ENCODE measurements at places on chromosomes 2 and 18.

- no peak for DNase-seq
These were observed 2.8 kb upstream of the OSBPL6 start for GRCh38 chr2:178191511-178191910.

GRCh38 chr2:11542275-11542819 is 8.5 kb downstream of the GREB1 start:
- no peak for DNase-seq

GRCh38 chr2:10139536-10139935 is 17.0 kb downstream of the RRM2 start:
- no peak for DNase-seq

DNA sequence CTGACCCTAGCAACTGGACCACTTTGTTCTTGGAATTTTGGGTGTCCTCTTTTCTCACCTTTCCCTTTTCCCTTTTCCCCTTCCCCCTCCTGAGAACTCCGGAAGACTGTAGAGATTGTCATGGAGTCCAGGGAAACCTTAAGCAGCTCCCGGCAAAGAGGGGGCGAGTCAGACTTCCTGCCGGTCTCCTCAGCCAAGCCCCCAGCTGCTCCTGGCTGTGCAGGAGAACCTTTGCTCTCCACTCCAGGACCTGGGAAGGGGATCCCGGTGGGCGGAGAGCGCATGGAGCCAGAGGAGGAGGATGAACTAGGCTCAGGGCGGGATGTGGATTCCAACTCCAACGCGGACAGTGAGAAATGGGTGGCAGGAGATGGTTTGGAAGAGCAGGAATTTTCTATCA is 20.5 kb downstream of the SETBP1 start:
- no peak for DNase-seq

GRCh38 chr2:37569986-37570679 is 101.3 kb downstream of the CDC42EP3 start:
- no peak for DNase-seq

- DNase-seq = no peak
These were observed 482.6 kb downstream of the TSN start for GRCh38 chr2:122238006-122238559.

DNA sequence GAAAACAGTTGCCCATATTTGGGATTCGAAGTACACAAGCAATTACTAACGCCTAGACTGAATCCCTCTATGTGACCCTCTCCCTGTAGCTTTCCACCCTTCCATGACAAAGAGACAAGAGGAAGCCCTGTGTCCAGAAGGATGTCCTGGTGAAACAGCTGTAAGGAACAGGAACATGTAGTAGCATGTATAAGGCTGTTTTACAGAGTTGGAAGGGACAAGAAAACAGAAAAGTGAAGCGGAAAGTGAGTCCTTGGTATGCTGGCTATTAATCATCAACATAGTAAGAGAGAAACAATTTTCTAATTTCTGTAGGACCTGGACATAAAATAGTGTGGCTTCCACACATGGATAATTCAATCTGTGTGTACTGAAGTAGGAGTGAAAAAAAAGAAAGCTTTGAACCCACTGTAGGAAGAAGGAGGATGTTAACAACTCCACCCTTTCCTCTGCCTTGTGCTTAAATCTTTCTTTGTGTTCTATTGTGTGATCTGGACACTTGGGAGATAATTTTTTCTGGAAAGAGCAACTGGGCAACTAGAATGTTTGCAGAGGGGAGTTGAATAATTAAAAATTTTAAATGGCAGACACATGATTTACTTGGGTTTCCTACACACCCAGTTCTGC is 162.3 kb upstream of the ZSWIM2 start:
- DNase-seq = no peak

DNA sequence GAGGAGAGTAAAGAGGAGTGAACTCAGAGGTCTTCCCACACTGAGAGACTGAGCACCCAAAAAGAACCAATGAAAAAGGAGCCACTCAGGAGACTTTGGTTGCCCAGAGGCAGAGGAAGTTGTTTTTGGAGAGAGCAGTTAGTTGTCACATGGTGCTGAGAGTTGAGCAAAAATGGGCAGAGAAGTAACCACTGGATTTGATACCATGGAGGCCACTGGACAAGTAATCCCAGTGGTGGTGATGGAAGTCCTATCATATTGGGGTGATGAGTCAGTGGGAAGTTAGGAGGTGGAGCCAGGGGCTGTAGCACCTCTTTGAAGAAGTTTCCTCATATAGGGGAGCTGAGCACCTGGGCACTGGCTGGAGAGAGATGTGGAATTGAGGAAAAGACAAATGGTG is 235.8 kb downstream of the TPGS2 start:
- no peak for DNase-seq

DNA sequence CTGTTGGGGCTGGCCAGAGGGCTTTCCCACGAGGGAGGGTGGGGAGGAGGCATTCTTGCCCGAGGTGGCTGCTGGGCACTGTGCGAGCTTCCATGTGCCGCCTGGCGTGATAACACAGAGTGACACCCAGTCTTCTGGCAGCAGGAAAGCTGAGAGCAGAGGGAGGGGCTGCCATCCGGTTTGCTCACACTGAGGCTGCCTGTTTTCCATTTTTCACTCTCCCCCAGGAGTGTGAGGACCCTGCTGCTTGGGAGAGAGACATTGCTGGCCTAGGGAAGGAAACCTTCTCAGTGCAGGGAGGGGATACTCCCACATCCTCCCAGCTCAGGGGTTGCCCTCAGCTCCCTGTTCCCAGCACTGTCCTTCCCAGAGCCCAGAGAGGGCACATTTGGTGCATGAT is 73.1 kb downstream of the INHBB start:
- DNase-seq = no peak

- no peak for DNase-seq
These were observed 402.8 kb downstream of the RAD51AP2 start for GRCh38 chr2:17115466-17115865.

DNA sequence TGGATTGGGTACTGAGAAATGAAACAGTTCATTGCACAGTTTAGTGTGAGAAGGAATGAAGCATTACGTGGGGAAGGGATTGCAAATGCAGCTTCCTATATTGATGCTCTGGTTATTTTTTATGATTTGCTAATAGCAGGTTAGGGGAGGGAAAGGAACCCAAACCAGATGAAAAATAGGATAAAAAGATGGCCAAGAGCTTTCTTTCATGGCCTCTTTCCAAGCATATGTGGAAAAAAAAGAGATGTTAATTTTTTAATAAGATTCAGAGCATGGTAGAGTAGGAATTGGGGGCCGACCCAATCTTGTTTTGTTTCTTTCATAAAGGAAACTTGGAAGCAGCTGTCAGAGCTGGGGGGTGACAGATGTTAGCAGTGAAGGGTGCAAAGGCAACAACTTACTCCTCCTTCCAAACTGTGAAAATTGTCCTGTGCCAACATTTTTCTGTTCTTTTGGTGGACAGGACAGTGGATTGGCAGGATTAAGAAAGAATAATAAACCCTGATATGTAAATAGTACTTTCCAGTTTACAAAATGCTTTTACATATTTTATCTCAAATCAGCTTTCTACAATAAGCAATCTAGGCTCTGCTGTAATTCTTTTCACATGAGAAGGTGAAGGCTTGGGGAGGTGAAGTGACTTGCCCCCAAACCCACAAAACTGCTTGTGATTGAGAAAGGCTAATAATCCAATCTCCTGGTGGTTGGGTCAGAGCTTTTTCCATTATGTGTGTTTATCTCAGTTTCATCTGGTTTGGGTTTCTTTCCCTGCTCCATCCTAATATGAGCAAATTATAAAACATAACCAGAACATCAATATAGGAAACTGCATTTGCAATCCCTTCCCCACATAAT is 270.1 kb downstream of the ETAA1 start:
- peak; percentile 45 for DNase-seq

DNA sequence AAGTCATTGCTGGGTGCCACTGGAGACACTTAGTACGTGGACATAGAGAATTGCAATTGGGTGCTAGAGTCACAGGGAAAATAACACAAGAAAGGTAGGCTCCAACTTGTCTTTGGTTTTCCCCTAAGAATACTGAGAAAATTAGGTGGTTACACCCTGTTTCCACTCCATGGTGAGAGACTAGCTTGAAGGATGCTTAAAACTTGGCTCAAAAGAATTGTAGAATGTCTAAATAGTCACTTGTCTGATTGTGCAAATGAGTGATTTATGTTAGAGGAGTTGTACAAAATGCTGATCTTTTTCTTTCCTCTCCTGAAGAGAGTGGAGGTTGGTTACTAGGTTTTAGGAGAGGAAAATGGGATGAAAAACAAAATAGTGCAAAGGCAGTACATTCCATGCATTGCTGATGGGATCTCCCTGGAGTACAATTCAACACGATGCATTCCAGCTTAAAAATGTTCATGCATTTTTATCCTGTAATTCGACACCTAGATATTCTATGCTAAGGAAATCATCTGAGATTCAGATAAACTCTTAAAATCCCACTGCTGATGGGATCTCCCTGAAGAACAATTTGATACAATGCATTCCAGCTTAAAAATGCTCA is 2.2 kb upstream of the SERPINB12 start:
- DNase-seq = no peak

DNA sequence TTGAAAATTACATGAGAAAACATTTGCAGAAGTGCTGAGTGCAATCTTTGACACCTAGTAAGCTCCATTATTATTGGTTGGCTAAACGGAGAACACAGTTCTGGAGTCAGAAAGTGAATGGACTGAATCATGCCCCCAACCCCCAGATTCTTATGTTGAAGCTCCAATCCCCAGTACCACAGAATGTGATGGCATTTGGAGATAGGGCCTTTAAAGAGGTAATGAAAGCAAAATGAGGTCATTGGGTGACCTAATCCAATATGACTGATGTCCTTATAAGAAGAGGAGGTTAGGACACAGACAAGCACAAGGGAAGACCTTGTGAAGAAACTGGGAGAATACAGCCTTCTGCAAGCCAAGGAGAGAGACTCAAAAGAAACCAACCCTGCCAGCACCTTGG is 200.9 kb upstream of the EPAS1 start:
- no peak for DNase-seq

DNA sequence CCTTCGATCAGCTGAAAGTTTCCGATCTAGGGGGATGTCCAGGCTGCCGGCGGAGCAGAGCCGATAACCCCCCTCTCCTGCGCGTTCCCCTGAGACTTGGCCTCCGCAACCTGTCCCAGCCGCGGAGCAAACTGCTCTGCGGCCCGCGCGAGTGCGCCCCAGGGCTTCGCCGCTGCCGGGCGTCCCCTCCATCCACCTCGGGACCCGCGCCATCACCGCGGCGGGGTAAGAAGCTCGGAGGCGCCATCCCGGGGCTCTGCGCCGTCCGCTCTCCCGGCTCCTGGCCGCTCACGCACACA is 990 bp upstream of the GDF7 start:
- DNase-seq = no peak

DNA sequence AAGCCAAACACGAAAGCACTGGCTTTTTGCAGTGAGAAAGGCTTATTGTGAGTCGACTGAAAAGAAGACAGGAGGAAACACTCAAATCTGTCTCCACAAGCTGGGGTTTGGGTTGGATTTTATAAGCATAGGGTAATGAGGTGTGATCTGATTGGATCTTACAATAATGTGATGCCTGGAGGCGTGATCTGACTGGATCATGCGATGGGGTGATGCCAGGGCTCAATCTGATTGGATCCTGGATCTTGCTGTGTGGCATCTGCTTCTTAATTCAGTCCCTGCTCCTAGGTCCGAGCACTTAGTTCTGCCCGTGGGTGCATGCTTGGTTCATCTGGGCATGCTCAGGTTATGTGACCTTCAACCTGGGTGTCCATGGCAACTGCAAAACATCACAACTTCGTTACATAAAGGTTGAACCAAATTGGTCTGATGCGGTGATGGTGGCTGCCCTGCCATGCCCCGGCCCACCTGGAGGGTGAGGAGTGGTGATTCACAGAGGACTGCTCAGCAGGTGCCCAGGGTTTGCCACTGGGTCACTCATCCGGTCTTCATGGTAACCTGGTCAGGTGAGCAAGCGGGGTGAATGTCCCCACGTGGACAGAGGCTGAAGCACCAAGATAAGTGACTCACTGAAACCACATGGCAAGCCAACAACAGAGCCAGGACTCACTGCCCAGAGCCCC is 111.0 kb downstream of the KCNF1 start:
- no peak for DNase-seq

GRCh38 chr2:2866459-2866858 is 511.2 kb downstream of the EIPR1 start:
- DNase-seq = no peak

DNA sequence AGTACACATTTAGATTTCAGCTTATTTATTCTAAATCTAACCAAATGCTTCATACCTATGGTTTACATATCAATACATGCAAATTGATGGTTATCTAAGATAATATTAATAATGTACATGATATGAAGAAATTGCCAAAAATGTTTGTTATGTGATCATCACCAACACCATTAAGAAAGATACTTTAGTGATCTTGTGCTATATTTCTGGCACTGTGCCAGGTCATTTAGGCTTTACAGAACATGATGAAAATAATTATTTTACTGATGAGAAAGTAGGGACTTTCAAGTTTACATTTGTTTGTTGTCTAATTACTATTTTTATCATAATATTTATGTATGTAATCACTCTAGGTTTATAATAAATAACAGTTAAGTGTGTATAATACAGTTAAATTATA is 158.3 kb downstream of the GULP1 start:
- DNase-seq = no peak

DNA sequence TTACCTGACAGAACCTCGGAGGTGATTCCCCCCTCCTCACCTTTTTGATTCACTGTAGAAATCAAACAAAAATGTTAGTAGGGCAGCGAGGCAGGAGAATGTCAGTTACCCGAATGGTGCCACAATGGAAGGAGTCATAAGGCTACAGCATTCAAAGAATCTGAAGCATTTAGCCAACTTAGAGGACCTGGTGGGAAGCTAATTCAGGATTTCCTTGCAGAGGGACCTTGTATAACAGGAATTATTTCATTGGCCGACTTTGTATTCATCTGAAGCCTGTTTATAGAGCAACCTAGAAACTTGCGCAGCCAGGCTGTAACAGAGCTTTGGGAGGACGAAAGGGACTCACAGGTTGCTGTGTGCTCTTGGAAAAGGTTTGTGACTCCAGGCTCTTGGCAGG is 129.1 kb upstream of the MMADHC start:
- no peak for DNase-seq

DNA sequence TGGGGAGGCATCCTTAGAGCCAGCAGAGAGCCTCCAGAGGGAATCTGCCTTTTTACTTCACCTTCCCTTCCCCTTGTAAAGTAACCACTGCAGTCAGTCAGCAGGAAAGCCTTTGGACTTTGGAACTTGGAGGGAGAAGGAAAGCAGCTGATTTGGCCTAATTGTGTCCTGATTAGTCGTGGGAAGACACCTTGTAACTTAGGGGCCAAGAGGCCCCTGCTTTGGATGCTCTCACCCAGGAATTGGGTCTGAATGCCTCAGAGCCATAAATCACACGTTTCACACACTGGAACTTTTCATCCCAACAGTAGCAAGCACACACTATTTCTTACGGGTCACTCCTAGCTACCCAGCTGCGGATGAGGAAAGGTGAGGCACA is 81.0 kb upstream of the PPM1B start:
- DNase-seq = no peak
